ENCODE measurements at places on chromosomes 3 and 15.

- no peak for DNase-seq
These were observed 20.8 kb downstream of the CIAO2A start for GRCh38 chr15:64072812-64073211.

- no peak for DNase-seq
These were observed 519.0 kb upstream of the PROK2 start for GRCh38 chr3:72303926-72304325.

- DNase-seq, result no peak
These were observed 39.8 kb downstream of the IDH2 start for GRCh38 chr15:90062462-90062932.

DNA sequence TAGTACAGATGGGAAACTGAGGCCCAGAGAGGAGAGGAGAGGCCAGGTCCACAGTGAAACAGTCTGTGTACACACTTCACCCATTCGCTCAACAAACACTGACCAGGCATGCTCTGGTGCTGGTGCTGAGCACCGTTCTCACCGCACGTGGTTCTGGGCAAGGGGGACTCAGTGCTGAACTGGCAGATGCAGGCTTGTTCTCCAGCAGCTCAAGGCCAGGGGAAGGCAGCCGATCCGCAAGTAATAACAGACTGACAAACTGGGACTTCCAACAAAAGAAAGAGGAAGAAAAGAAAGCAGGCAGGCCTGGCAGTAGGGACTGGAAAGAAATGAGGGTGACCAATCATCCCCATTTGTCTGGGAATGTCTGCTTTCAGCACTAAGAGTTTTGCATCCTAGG is 25.6 kb upstream of the LINGO1 start:
- no peak for DNase-seq

- DNase-seq, result no peak
These were observed 8.8 kb downstream of the ADPRH start for GRCh38 chr3:119588112-119588511.

GRCh38 chr3:45409369-45409768 is 21.0 kb downstream of the LARS2 start:
- DNase-seq, result no peak

DNA sequence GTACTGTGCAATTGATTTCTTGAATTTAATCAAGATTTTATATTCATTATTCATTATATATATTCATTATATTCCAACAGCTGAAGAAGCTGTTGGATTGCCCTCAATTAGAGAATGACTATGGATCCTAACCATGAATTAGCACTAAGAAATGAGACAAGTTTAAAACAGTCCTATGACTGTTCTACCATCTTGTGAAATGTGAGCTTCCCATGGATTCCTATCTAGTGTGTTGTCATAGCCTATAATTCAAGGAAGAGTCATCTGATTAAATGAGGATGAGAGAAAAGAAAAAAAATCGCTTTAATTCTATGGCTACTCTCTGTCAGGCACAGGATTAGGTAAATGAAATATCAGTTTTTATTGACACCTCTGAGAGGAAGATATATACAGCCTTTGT is 696.6 kb upstream of the NAALADL2 start:
- DNase-seq, result no peak

DNA sequence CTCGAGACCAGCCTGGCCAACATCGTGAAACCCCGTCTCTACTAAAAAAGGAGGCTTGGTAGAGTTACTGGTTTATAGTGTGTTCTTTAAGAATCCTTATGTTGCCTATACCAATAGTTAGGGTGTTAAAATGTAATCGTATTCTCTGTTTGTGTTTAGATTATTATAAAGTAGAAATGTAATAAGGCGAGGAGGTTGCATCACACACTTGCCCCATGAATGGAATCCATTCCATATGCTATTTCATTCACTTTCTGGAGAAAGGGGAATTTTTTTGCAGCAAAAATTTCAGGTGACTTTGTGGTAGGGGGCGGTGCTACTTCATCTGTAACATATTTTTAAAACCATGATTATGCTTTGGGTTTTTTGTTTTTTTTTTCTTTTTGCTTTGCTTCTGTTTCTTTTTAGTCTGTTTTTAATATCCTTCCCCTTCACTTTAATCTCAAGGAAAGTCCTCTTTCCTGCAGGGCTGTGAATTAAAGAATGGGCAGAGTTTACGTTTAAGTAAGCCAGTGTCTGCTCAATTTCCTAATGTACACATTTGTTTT is 33.0 kb upstream of the MUC4 start:
- DNase-seq, result no peak

GRCh38 chr3:136711277-136711676 is 40.9 kb downstream of the STAG1 start:
- DNase-seq, result no peak

GRCh38 chr15:93037820-93038705 is 50.9 kb downstream of the RGMA start:
- DNase-seq, result no peak

DNA sequence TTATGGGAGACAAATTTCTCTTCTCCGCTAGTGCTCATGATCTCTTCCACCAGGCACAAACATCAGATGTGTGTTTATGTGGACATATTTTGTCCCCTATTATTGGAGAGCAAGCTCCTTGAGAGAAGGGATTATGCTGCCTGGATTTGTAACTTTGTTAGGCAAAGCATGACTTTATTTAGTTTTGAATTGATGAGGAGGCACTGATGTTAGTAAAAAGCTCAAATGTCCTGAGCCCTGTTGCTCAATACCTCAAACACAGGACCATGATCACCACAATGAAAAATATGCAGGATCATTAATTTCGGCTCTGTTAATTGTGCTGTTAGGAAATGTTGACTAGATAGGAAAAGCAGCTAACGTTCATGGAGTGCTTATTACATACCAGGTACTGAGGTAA is 29.1 kb downstream of the SCG5 start:
- no peak for DNase-seq
